Endothelial cell (in vitro differentiated cells): ENCODE measurements at places on chromosomes 12 and 14.

GRCh38 chr12:113980537-113981337, 14.6 kb upstream of the RBM19 start:
- DNase-seq = peak; percentile 55

DNA sequence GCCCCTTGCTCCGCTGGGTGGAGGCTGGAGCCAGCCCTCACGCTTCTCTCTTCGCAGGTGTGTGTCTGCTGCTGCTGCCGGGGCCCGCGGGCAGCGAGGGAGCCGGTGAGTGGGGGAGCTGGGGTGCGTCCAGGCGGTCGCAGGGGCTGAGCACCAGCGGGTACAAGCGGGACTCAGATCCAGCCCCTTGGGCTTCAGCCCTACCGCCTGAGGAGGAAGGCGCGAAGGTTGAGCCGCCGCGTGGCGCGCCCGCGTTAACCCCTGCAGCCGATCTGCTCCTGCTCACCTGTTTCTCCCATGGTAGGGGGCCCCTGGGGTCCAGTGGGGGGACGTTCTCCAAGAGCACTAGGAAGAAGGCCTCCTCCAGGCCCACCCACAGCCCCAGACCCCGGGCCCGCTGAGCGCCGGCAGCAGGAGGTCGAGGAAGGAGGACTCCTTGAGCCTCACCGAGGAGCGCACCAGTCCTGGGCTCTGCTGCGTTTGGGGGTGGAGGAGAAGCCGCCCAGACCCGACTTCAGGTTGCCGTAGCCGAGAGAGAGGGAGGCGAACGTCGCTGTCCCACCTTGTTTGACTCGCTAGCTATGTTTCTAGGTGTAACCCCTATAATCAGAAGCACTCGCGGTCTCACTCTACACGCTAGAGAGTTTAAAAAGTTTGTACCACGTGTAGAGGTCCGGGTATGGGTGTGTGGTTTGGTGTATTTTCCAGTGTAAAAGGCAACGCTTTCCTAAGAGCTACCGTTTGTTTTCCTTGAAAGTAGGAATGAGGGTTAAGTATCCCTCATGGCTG, 834 bp downstream of the COCH start:
- DNase-seq = peak; percentile 21

DNA sequence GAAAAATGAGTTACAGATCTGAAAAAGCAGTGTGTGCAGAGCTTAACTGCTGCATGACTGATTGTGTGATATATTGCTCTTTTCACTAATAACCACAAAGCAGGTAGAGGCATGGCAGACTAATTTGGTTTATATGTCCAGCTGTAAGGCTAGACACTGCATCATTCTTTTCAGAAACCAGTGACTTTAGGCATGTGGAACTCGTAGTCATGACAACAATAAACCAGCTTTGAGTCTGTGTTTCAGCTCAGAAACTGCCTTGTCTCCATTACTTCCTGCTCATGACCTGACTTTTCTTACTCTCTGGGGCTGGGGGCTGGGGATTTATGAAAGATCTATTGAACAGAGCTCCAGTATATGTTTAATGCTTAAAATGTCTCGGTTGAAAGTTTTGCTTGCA, 146.8 kb upstream of the LRIG3 start:
- no peak for DNase-seq

DNA sequence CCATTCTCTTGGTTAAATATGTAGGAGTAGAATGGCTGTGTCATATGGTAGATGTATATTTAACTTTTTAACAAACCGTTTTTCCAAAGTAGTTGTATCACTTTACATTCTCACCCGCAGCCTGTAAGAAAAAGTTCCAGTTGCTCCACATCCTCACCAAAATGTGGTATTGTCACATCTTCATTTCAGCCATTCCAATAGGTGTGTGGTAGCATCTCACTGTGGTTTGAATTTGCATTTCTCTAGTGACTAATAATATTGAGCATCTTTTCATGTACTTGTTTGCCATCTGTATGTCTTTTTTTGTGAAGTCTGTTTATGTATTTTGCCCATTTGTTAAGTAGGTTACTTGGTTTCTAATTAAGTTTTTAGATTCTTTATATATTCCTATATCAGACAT, 78.6 kb downstream of the TBK1 start:
- DNase-seq = no peak

DNA sequence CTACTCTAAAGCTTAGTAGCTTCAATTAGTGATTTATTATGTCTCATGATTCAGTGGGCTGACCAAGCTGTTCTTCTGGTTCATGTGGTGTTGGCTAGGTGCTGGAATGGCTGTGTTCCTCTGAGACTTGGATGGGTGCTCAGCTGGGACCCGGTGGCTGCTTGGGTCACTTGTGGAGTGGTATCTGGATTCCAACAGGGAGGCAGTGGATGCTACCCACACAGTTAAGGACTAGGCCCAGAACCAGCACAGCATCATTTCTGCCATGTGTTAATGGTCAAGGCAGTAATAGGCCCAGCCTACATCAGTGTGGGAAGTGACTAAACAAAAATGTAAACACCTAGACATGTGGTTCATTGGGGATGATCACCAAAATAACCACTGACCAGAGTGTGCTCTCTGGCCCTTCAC, 72.2 kb downstream of the FGD4 start:
- DNase-seq = no peak
